ENCODE measurements at places on chromosomes 16 and 17.

DNA sequence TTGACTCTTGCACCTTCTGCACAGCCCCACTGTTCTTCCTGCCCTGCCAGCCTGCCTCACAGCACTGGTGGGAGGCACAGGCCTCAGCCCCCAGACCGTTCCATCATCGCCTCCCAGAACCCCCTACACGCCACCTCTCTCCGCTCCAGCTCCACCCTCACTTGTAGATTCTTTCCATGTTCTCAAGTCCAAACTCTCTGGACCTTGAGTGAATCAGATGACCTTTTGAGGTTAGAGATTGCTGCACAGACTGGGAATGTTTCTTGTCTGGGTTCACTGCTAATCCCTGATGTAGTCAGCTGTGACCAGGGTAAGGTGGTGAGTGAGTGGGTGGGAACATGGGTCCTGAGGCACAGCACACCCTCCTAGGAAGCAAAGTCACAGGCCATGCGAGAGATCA, 272.4 kb downstream of the IRF8 start:
- no peak for DNase-seq

DNA sequence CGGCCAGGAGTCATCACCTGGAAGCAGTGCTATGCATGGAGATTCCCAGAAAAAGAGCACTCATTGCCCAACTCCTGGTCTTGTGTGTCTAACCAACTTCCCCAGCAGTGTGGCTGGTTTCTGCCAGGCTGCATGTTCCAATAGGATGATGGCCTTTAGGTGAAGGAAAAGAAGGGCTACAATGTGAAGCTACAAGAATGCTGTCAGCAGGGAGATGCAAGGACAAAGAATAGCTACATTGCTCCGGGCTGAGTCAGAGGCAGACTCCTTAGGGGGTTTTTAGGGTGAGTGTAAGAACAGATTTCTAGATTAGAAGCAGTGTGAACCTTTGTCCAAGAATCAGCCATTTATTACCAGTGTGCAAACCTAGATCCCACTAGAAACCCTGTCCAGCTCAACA, 63.0 kb upstream of the DNAH9 start:
- DNase-seq = no peak

DNA sequence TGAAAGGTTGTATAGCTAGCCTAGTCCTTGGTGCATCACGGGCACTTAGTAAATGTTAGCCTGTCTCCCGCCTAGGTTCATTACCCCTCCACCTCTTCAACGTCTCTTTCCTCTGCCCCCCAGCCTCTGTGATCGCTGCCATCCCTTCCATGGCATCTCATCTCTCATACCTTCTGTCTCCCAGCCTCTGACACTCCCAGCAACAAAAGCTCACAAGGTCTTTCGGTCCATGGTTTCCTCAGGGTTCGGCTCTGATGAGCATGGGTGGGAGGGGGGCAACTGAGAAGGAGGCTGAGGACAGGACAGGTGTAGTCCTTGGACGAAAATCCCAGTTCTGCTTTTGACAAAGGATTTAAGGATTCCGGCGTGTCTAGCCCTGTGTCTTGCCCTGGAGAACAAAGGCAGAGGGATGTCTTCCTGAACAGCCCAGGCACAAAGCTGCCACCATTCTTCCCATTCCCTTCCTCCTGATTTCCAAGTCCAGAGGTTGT, 16.7 kb downstream of the CCR7 start:
- no peak for DNase-seq

GRCh38 chr17:17029938-17030337, 12.3 kb upstream of the MPRIP start:
- no peak for DNase-seq

DNA sequence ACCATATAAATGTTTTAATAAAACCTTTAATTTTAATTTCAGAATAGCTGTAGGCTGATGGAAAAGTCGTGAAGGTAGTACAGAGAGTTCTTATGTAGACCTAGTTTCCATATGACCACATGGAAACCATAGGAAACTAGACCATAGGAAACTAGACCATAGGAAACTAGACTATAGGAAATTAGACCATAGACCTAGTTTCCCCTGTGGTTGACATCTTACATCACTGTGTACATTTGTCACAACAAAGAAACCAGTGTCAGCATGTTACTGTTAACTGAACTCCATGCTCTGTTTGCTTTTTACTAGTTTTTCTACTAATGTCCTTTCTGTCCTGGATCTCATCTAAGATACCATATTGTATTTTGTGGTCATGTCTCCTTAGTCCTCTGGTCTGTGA, 14.6 kb downstream of the NUDT7 start:
- no peak for DNase-seq

DNA sequence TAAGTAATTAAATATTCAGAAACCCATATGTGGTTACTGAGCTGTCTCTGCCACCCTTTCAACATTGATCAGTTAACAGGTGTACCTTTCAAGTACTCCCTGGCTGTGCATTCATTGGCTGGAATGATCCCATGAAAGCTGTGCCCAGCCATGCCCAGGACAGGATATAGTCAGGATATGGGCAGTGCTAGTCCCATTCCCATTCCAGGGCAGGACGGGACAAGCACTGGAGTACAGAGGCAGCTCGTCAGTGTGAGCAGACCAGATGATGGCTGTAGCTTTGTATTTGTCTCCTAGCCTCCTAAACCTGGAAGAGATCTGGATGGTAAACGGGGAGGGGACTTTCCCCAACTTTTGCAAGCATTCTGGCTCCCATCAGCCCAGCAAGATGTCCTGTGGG, 22.5 kb downstream of the HEATR3 start:
- no peak for DNase-seq

DNA sequence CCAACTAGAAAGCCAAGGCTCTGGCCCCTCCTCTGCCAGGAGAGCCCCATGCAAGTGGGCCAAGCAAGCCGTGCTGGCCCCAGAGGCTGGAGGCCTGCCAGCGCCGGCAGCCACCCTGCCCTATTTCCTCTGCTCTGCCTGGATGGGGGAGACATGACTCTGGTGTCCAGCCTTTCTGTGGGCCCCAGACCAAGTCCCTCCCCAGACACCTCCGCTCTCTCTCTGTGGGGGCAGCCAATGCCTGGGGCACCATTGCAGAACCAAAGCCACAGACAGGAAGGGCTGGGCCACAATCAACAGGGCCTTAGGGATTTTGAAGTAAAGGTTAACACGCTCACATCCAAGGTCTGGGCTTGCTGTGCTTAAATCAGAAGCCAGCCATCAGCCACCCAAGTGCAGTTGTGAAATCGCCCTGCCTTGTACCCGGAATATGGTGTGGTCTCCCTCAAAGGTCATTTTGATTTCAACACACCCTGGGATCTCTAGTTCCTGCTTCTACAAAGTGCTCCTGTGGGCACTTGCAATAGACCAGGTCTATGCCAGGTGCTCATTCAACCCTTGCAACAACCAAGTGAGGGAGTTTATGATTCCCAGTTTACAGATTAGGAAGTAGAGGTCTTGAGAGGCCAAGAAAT, 63.5 kb upstream of the TEX2 start:
- DNase-seq = no peak

DNA sequence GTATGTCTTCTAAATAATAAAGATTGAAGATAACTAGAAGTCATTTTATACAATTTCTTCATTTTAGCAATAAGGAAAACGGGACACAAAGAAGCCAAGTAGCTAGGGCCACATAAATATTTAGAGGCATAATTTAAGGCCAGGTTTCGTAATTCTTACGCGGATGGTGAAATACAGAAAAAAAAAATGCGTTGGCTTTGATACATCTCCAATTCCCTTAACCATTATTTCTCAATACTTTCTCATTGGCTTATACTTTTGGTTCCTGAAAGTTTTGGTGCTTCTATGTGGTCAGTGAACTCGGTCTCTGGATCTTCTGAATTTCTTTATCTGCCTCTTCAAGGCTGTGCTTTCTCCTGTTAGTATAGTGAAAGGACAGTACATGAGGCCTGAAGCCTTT, 888.1 kb downstream of the KCNJ2 start:
- no peak for DNase-seq

DNA sequence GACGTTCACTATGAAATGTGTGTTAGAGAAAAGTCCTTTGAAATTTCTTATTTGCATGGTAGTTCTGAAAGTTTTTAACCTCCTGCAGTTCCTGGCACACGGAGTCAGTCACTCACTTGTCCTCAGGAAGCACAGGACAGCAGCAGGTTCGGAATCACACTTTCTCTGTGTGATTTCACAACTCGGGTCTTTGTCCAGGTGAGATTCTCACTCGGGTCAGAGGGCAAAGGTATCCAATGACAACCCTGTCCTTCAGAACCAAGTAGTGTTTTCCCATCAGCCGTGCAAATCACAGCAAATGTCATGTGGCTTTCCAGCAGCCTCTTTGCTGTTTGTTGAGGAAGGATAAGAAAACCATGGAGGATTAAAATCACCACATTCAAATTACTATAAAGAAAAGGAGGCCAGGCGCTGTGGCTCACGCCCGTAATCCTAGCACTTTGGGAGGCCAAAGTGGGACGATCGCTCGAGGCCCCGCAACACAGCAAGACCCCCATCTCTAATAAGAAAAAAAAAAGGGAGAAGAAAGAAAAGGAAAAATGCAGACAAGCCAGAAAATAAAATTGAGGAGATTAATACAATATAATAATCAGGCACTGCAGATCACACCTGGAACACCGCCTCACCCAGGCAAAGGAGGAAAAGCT, 22.0 kb downstream of the ADCY9 start:
- no peak for DNase-seq

- no peak for DNase-seq
Measured at GRCh38 chr16:72189865-72190371, 18.0 kb upstream of the PMFBP1 start.

DNA sequence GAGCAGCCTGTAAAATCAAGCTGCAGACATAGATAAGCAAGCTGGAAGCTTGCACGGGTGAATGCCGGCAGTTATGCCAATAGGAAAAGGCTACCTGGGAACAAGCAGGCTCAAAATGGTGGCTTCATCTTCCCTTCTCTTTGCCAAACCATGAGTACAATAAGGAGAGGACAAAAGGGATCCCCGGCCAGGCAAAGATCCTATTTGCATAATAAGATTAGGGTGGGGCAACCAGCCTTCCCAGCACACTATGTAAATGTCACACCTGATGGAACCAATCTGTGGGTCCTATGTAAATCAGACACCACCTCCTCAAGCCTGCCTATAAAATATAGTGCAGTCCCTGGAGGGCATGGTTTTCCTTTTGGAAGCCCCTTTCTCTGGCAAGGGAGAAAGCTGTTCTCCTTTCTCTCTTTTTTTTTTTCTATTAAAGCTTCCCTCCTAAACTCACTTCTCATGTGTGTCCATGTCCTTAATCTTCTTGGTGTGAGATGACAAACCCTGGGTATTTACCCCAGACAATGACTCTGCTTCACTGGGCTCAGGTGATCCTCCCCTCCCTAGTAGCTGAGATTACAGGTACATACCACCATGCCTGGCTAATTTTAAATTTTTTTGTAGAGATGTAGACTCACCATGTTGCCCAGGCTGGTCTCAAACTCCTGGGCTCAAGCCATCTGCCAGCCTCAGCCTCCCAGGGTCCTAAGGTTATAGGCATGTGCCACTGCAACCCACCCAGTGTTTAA, 44.2 kb downstream of the PSMD12 start:
- DNase-seq = no peak

GRCh38 chr17:17454276-17454675, 22.5 kb upstream of the MED9 start:
- no peak for DNase-seq

GRCh38 chr17:73998653-73999645, 204.5 kb upstream of the RPL38 start:
- no peak for DNase-seq

DNA sequence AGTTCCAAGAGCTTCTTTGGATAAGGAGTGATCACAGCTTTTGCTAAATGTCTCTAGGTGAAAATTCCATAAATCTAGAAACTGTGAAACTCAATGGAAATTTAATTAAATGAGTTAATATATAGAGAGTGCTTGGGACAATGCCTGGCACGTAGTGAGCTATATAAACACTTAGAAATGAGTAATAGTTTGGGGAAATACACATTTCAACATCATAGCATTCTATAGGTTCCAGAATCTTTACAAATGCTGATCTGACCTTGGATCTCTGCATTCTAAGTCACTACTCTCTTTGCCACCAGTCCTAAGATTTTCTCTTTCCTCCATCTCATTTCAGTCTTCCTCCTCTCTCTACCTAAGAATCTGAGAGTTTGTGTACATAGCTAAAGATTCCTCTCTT, 175.6 kb downstream of the SOX9 start:
- no peak for DNase-seq

DNA sequence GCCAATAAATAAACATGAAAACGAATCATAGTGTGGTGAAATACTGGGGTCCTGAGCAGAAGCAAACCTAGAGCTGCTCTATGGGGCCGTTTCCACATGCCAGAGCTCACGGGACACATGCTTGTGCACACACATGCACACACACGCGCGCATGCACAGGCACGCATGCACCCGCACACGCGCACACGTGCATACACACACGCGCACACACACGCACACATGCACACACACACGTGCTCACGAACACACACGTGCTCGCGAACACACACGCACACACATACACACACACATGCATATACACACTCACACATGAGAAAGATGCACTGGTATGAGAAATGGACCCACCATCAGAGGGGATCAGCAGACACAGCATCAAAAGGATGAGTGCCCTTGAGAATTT, 52.2 kb upstream of the DNAJA2 start:
- no peak for DNase-seq

GRCh38 chr16:19175492-19176262, 7.6 kb downstream of the SYT17 start:
- DNase-seq = no peak

DNA sequence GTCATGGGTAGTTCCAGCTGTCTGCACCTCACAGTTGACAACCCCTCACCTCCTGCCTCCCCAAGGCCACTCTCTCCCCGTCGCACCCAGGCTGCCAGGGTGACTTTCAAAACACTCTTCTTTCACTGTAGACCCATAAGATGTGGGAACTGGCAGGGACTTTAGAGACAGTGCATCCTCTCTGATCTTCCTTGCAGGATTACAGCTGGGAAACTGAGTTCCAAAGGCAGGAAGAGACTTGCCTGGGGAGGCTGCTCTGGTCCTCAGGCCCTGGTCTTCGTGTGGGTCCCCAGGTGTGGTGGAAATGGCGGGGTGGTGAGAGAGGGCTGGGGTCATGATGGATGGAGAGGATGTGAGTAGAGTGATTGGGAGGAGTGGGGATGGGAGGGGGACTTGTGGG, 21.9 kb upstream of the NKD1 start:
- DNase-seq = no peak

All from occipital lobe (tissue), 3 donors.